ENCODE measurements at places on chromosomes 5 and 9.

DNA sequence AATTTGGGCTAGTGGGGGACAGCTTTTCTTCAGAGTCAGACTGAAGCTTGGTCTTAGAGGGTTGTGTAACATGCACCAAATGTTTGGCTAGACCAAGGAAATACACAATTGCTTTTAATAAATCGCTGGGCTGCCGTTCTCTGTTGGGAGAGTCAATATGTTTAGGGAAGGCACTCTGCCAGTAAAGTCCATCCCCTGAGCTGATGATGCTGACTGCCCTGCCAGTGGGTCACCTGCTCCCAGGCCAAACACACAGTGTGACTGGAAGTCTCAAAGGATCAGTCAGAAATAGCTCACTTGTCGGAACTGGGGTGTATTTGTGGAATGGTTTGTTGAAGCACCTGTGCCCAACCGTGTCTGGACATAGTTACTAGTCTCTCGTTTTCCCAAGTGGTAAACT, 17.9 kb upstream of the ZNF474 start:
- peak; percentile 46 for DNase-seq

DNA sequence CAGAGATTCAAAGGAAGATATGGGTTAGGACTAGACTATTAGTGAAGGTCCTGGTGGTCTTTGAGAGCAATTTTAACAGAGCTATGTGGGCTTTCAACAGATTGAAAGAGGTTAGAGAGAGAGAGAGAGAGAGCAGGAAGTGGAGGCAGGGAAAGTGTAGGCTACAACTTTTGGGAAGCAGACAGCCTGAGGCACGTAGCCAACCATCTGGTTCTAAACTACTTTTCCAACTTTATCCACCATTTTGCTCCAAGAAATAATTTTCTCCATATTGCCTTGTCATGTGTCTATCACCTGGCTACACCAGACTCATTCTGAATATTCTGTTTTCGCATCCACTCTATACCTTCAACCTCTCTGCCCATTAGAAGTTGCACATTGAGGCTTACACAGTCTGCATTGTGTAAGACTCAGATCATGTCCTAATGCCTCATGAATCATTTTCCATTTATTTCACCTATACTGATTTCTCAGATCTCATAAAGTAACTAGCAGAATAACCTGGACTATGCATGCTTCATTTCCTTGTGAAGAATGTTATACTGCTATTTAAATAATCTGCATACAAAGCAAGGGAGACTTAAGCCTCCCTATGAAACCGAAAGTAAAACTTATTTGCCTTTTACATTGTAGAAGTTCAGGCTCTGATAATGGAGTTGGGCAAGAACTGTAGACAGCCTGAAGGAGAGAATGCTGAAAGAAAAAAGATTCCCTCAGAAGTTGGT, 235.6 kb downstream of the ELAVL2 start:
- DNase-seq: no peak

DNA sequence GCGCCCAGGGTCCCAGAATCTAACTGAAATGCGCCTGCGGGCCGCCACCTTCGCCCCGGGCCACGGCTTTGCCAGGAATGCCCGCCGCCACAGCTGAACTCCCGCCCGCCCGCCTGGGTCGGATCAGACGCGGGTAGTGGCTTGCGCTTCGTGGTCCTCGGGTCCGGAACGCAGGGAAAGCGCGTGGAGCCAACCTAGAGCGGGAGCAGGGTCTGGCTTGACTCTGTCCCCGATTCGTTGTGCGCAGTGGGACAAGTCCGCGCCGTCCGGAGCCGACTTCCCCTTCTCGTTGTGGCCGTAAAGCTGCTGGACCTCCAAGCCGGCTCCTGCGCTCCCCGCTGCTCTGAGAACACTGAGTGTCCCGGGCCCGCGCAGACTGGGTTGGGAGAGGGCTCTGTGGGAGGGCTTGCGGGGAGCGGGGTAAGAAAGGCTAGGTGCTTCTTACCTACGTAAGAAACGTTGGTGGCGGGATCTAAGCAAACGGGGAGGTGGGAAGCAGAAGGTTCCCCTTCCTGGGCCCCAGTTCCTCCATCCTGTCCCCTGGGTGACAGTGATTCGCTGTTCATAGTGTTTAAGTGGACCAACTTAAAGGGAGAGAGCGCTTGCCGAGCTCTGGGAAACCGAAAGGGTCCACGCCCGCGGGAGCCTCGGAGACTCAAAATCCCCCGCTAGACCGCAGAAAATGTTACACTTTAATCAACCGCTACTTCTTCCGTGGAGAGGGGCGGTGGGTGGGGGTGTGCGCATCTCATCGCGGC, 4.4 kb upstream of the FOXE1 start:
- DNase-seq: no peak

- peak; percentile 26 for DNase-seq
Observed at GRCh38 chr9:126016579-126017290, 269.6 kb downstream of the PBX3 start.

- no peak for DNase-seq
Observed at GRCh38 chr5:176870110-176870591, 29.0 kb downstream of the HK3 start.

DNA sequence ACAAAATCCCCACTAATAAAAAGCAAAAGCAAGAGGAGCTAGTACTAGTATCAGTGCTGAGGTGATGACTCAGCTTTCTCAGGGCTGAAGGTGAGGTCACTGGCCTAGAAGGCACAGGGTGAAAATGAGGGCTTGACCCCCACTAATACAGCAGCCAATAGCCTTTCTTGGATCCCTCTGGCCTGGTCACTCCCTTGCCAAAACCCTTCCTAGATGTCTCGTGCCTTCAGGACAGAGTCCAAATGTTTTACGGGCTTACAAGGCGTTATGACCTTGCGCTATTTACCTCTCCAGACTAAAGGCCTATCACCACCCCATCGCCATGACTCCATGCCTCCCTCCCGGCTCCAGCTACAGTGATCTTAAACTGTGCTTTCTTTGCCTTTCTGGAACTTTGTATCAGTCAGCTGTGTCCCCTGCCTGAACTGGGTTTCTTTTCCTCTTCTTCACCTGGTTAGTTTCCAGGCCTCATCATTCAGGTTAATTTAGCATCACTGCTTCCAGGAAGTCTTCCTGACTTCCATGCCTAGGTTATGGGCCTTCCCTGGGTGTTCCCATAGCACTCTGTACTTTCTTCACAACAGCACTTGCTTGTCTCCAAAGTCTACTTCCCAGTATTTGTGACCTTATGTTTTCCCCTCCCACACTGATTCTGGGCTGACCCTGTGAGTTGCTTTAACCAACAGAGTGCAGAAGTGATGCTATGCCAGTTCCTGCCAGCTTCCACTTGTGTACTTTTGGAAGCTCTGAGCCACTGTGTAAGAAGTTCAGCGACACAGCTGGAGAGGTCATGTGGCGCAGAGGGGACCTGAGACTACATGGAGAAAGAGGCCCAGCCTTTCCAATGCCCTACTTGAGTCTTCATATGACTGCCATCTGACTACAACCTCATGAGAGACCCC, 4.2 kb upstream of the DELE1 start:
- no peak for DNase-seq

DNA sequence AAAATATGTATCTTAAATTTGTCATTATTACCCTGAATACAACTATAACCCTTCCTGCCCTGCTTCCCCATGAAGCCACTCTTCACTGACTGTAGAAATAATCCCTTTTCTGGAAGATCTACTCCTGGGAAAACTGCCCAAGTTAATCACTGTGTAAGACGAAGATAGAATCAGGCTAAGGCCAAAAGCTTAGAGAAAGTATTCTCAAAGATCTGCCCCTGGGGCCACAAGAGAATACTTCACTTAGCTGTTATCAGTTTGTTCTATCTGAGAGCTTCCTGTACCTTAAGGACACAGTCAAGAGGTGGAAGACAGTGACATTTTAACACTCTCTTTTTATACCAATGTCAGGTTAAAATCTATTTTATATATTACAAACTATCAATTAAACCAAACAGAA, 33.8 kb downstream of the RNF145 start:
- DNase-seq: no peak

DNA sequence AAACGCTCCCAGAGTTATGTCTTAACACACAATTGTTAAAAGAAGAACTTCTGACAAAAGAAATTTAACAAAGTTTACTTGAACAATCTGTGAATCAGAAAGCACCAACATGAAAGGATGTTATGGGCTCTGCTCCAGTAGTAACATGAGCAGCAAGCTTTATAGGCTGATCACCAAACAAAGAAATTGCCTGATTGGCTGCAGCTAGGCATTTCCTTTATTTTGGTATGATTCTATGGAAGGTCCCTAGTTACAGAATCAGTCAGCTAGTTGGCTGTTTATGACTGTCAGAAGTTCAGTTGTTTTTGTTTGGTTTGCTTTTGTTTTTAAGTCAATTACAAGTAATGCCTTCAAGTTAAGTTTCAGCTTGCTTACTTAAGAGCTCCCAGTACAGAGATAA, 102.4 kb upstream of the SMC2 start:
- DNase-seq: no peak

DNA sequence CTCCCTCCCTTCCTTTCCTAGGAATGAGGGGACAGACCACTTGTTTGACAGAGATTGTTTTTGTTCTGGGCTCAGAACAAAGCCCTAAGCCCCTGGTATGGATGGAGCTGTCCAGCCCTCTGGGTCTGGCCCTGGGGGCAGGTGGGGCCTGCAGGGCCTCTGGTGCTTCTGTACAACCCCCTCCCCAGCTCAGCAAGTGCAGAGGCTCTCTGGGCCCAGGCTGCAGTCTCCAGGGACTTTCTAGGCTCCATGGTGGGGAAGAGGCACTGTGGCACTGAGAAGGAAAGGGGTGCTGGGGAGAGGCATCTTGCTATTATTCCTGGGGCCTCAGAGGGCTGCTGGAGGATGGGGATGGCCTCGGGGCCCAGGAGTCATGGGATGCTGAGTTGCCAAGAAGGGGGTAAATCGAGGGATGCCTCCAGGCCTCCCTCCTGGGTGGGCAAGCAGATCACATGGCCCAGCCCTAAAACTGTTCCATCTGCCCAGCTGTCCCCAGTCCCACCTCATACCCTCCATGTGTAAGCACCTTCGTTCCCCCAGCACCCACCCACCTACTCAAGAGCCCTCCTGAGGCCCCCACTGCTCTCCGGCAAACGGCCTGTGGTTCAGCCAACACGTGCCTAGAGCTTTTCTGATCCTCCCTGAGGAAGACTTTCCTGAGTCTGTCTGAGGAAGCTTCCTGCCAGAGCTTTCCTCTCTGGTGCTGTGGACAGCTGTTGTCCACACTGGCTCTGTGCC, 225.7 kb downstream of the CACNA1B start:
- DNase-seq: no peak

Measured in NCI-H2081 (cell line).